ENCODE measurements at places on chromosomes 3 and 15.

GRCh38 chr3:84141571-84141970 lies 817.2 kb upstream of the CADM2 start:
- no peak for DNase-seq

GRCh38 chr3:123870033-123870432 lies 14.1 kb downstream of the MYLK start:
- DNase-seq = no peak

GRCh38 chr15:57596978-57597377 lies 5.3 kb downstream of the MYZAP start:
- no peak for DNase-seq

DNA sequence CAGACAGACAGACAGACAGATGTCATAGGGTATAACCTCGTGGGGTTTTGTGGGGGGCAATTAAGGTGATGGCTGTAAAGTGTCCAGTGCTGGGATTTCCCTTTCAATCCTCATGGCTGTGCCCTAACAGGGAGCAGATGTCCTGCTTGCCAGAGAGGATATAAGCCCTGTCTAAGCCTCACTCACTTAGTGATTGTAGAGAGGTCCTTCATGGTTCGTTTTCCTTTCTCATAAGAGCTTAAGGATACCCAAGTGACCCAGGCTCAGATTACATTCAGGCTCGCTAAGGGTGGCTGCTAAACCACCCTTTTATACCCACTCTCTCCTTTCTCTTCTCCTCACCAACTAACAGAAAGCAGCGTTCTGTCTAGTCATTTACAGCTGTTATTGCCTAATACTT lies 19.2 kb downstream of the LYSMD2 start:
- DNase-seq = no peak
